ENCODE measurements at places on chromosomes 11 and 22.

DNA sequence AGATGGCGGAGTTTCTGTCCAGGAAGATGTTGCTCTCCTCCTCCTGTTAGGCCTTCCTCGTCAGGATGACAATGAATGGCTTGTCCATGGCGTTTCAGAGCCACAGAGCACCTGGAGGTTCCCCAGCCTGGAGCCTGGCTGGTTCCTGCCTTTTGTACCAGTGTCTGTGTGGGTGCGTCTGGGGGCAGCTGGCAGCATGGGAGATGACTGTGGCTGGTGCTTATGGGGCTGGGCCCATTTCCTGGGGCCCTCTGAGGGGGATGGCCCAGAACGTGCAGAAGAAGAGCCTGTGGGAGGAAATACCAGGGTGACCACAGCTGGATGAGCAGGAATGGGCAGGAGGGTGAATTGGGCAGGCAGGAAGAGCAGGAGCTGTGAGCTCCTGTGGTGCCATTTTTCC, 6.7 kb downstream of the SLC37A2 start:
- H3K27ac ChIP-seq = no peak overlapping the region
- H3K27me3 ChIP-seq = peaks cover 27% of the 10 kb centered on the region
- H3K4me1 ChIP-seq = peaks cover 28% of the 10 kb centered on the region
- no peaks in the 10 kb centered on the region for H3K36me3 ChIP-seq
- H3K4me3 ChIP-seq = no peak overlapping the region
- no peak for DNase-seq

GRCh38 chr22:24585927-24586546, 6.8 kb downstream of the LRRC75B start:
- DNase-seq = no peak
- no peaks in the 10 kb centered on the region for H3K4me1 ChIP-seq
- no peak overlapping the region for H3K4me3 ChIP-seq
- no peaks in the 10 kb centered on the region for H3K27me3 ChIP-seq

- no peak overlapping the region for H3K27ac ChIP-seq
- DNase-seq = no peak
- H3K4me3 ChIP-seq = no peak overlapping the region
- peaks cover 5% of the 10 kb centered on the region for H3K27me3 ChIP-seq
These were observed 12.3 kb upstream of the MPEG1 start for GRCh38 chr11:59225017-59225416.

DNA sequence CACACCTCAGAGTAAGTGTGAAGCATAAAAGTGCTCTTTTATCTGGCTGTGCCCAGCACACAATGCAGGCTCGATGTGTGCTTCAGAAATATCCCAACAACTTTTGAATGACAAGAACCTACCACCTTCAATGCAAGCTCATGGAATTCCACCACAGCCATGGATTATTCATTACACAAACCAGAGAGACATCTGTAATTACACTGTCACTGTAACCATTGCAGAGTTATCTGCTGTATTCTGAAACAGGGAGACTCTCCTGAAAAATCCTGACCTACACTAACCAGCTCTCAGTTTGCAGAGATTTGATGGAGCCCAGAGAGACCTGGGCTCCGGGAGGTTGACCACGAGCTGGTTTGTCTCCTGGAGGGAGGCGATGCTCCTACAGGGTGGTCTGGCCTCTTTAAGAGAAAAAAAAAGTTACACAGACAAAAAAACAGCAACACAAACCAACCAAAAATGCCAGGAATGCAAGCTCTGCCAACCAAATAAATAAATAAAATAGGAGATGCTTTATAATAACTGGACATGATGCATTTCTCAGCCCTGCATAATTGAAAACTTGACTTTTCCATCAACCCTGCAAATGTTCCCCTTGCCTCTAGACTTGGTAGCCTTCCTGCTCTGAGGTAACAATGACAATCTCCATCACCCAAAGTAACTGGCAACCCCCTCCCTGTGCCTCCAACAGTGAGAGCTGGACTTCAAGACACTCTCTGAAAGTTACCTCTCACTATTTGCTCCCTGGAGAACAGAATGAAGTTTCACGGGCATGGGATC, 69.7 kb downstream of the ETS1 start:
- no peak for DNase-seq
- peak overlapping the region; percentile 95 for H3K4me3 ChIP-seq
- H3K4me1 ChIP-seq = peaks cover 60% of the 10 kb centered on the region

Data from activated naive CD8-positive, alpha-beta T cell treated with anti-CD3 and anti-CD28 coated beads, Interleukin-2, amount 50 U/mL, for 24 hours (primary cell).